ENCODE measurements at places on chromosomes 7 and 10.
A peak's percentile ranks its signal among the peaks of the same experiment; 100 is the strongest.

DNA sequence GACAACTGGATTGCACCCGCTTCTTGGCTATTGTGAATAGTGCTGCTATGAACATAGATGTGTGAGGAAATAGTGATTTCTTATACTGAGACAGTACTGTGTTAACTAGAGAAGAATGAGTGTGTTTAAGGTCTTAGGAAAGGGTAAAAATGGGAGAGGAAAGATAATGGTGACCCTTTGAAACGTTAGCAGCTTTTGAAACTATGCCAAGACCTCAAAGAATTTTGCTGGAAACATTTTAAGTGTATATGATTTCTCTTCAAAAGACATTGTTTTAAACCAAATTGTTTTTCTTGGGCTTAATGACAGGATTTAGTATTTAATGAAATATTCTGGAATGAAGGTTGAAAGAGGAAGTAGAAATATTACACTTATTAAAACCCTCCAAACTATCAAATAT is 100.8 kb upstream of the ARHGAP21 start:
- DNase-seq = no peak

DNA sequence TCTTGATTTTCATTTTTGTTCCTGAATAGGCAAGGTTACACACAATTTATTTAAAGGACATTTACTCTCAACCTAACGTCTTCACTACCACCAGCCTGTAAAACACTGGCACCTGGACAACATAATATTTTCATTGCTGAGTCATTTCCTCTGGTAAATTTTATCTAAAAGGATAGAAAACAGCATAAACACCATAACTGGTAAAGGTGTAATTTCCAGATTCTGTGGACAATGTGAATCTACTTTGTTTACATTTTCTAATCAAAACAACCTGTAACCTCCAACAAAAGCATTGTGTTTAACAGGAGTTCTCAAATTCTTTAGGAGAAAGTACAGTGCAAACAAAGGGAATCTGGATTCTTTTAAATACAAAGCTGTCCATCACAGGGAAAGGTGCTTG is 472.0 kb upstream of the AKR1E2 start:
- DNase-seq = peak; percentile 81

DNA sequence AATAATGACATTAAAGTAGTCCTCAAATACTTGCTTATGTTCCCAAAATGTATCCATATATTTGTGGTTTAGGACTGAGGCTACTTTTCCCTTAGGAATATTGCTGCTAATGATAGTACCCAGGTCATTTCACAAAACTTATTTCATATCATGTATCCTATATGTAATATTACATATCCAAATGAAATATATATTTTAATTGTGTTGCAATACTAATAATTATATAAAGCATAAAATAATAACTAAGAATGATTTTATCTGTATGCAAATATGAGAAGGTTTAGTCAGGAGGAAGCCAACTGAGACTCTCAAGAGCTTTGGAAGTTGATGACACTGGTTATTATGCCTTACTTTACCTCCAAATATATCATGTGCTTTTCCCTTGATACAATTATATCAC is 231.5 kb upstream of the KLF14 start:
- DNase-seq = no peak

DNA sequence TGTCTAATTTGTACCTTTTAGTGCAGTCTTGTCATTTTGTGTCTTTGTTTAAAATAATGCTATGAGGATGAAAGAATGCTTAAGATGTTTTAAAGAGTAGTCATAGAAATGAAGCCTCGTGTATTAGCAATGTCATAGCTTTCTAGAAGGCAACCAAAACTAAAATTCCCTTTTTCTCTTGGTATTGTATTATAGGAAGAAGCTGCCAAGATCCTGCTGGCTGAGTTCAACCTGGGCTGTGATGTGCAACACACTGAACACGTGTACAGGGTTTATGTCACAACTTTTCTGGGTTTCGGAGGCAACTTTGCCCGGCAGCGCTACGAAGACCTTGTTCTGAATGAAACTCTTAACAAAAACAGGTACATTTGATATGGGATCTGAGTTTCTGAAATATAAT is 36.2 kb downstream of the COX15 start:
- no peak for DNase-seq

GRCh38 chr10:28317760-28318159 is 14.9 kb upstream of the MPP7 start:
- DNase-seq = no peak

DNA sequence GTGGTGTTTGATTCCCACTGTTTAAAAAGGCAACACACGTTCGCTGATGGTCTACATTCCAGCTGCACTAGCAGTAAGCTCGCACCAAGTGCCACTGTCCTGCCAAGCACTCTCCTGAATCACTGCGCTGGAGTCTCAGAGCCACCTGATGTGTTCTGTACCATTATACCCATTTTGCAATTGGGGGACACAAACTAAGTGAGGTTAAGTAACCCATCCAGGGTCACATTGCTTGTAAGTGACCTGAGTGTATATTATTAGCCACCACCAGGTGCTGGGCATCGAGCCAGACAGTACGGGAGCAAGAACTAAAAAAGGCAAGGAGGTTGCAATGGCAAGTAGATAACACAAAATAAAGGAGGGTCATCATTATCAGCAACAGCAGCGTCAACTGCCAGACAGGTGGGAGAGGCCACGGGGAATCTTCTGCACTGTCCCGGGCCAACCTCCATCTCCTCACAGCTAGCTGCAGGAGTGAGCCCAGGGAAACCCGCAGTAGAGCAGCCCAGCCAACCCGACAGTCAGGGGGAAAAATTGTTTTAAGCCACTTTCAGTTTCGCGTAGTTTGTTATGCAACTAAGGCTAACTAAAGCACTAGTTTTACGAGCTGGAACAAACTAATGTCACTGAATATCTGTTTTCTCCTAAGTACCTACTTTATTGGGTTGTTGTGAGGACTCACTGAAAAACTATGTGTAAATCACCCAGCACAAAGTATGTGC is 712 bp upstream of the CPVL start:
- no peak for DNase-seq

DNA sequence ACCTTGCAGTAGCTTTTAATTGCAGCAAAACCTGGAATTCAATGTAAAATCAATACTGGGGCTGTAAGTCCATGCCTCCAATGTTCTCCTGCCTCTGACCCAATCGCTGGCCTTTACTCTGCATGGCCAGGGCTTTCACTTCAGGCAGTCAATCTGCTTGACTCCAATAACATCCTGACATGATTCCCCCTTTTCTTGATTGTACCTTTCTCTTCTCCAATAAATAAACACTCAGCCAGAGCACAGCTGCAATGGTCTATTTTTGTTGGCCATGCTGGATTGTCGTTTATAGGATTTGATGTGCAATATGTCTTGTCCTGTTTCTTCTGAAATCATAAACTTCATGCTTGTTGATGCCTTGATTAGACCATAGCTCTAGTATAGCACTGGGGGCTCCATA is 97.8 kb upstream of the COL1A2 start:
- DNase-seq = no peak

DNA sequence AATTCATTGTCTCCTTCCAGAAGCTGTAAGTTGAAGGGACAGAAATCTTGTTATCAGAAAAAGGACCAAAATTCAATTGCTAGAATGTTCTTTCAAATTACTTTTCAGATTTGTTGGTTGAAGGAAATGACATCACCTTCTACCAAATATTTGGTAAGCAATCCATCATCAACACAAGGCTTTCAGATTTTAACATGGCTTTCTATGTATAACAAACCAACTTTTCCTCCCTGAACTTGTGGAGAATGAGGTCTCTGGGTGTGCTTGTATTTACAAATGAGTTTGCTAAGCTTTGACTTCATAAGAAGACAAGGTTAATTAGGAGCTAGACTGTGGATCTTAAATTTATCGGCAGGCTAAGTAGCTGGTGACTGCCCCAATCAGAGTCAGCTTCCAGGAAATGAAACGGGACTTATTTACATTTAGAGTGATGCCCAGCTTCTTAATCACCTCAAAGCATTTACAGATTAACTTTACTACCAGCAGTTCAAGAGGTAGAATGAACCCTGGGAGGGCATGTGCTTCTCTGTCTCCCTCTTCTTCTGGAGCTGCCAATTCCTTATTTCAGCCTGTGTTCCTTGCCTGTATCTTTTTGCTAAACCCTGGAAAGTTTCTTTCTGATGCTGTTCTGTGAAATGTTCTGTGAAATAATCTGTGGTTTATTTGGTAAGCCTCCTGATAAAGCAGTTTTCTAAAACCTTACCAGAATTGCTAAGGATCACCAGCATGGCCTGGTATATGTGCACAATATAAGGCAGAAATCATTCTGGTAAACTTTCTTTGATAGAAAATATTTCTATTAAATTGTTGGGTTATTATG is 248.8 kb upstream of the FZD8 start:
- no peak for DNase-seq

DNA sequence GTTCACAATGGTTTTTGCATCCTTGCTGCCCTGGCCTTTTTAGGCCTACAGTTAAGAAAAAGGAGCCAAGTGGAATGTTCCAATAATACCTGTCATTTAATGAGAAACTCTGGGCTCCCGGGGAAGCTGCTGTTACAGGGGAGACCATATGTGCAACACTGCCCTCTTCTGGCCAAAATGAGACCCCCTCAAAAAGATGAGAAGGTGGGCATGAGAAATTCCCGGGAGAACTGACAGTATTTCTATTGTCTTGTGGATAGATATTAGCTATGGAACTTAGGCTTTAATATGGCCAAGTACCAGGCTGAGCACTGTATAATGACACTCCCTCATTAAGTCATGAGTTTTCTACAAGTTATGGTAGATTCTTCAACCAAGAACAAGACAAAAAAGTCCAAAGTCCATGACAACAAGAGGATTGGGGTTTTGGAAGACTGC is 99.4 kb downstream of the CCDC3 start:
- DNase-seq = peak; percentile 73

DNA sequence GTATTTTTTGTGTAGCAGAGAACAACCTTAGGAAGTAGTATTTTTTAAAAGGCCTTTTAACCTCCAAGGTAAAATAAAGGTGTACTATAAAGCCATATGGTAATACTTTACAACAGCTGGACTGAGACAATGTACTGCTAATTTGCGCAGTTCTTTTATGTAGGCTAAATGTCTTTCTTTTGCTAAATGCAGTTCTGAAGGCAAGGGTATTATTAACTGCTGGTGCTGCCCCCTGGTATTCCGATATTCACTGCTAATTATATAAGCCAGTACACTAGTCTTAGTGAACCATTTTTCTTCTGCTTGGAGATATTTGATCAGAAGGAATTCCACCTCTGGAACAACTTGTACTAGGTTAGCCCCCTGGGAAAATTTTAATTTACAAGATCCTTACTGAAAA is 272.0 kb upstream of the FERD3L start:
- no peak for DNase-seq

DNA sequence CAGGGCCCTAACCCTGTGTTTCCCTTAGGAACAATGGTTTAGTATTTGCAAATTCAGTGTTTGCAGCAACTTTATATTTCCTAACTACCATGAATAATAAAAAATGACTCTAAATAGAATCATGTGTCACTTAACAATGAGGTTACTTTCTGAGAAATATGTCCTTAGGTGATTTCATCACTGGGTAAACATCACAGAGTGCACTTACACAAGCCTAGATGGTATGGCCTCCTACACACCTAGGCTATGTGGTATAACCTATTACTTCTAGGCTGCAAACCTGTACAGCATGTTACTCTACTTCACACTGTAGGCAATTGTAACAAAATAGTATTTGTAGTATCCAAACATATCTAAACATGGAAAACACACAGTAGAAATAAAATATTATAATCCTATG is 1174.6 kb upstream of the LRRTM3 start:
- no peak for DNase-seq

DNA sequence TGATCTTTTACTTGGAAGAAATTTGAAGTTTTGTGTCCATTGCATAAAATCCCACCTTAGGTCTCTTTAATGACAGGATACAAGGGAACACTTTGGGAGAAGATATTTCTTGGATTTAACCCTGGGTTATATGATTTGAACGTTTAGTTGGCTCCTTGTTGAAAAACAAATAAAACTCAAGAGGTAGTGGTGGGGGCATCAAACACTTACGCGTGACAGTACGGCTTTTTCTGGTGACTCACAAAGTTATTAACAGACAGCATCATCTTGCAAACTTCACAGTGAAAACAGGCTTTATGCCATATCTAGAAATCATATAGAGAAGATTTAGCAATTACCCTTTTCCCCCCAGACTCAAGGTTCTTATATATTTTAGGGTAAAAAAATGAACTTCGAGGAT is 699 bp downstream of the NRAP start:
- no peak for DNase-seq
